Activated T-helper 9 cell treated with anti-CD3 and anti-CD28 coated beads, Interleukin-2, amount 50 U/mL, for 16 hours (primary cell): ENCODE measurements at places on chromosomes 6 and 20.

DNA sequence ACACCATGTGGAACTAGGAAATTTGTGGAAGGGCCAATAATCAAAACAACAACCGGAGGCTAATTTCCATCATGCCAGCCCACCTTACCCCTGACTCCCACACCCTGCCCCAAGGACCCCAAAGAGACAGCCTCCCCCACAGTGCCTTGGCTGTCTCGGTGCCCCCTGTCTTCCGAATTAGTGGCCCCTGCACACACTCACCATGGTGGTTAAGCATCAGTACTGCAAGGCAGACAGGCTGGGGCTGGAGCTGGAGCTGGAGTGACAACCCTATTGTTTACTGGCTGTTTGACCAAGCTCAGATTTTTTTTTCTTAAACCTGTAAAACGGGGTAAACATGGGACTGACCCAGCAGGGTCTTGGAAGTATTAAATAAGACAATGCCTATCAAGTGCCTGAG, 238.0 kb downstream of the TFAP2C start:
- no peak for DNase-seq

DNA sequence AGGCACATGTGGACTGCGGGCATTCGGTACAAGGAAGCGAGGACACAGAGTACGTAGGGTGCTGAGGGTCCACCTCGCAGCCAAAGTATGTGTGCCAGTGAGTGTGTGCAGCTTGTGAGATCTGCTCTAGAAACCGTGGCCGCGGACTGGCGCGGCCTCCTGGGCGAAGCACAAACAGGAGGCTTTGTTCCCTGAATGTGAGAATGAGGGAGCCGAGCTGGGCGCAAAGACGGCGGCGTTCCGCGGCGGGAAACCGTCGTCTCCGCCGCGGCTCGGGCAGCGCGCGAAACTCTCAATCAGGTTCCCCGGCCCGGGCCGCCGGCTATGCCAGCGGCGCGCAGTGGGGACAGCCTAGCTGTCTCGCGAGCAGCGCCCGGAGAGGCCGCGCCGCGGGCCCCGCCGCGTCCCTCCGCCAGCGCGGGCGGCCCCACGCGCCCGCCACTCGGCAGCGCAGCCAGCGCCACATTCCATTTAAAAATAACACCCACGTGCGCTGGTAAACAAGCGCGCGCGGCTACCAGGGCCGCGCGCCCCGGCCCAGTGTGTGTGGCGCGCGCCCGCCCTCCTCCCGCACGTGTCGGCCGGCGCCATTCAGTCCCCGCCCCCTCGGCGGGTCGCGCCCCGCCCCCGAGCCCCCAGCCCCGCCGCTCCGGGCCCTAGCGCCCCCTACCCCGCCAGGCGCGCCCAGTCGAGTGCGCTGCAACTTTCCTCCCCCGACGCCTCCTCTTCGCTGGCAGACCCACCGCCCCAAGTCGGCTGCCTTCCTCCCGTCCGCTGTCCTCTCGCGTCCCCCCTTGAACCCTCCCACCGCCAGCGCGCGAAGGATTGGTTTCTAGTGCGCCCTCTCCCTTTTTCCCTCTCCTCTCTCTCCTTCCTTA, 3.0 kb upstream of the FOXO3 start:
- peak; percentile 74 for DNase-seq

DNA sequence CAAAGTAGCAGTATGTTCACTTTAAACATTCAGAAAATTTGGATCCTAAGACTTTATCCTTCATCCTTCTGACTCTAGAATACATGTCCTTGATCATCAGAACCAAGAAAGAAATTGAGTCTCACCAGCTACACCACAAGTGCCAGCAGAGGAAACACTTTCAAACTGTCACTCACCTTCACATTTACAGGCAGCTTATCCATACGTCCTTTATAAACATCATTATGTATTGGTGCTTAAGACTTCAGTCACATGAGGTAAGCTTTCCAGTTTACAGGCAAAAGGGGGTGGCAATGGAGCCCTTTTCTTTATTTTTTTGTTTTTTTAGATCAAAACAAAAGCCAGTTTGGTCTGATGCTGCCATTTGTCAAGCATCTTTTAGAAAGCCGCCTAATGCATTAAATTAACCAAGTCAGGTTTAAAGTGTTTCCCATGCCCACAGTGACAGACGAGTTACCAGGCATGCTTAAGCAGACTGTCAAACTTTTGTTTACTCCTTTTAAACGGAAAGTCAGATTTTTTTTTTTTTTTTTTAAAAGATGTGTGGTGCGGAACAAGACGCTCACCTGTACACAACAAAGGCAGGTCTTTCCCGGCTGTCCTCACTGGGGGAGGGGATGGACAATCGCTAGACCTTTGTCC, 952 bp upstream of the BRPF3 start:
- DNase-seq: no peak

GRCh38 chr6:107539409-107539808, 49.5 kb downstream of the SOBP start:
- DNase-seq: no peak

- DNase-seq: no peak
Observed at GRCh38 chr20:48843057-48843806, 15.4 kb upstream of the PREX1 start.

DNA sequence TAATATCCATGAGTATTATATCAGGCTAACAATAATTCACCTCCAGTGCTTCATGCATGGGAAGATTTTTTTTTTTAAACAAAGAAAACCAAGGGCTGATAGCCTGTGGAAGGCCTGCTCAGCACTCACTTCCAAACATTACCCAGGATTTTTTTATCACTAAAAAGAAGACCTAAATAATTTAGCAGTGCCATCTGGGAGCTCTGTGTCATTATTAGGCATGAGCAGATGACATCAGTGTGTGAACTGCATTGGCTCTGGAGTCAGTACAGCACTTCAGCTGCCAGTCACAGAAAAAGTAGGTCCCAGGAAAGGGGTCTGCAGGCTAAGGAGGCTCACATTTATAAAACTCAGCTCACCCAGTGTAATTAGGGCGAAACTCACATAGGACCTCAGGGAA, 94.8 kb downstream of the COL21A1 start:
- DNase-seq: no peak

DNA sequence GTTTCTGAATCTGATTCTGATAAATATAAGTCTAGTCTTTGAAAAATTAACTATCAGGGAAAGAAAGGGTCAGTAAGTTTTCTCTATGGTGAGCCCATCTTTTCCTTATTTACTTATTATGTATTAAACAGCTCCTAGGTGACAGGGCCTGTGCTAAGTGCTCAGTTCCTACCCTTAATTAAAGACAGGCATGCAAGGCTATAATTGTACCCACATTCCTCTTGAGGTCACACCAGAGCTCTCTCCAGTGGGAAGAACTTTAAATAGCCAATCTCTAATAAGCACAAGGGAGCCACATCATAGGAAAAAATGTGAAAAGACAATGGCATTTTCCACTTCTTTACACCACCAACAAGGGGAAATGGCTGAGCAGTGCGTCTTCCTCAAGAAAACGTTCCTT, 421.8 kb upstream of the SLC35B3 start:
- no peak for DNase-seq

- no peak for DNase-seq
Observed at GRCh38 chr20:19348582-19348981, 136.1 kb downstream of the SLC24A3 start.

- no peak for DNase-seq
Observed at GRCh38 chr6:69813508-69813907, 16.7 kb upstream of the LMBRD1 start.

DNA sequence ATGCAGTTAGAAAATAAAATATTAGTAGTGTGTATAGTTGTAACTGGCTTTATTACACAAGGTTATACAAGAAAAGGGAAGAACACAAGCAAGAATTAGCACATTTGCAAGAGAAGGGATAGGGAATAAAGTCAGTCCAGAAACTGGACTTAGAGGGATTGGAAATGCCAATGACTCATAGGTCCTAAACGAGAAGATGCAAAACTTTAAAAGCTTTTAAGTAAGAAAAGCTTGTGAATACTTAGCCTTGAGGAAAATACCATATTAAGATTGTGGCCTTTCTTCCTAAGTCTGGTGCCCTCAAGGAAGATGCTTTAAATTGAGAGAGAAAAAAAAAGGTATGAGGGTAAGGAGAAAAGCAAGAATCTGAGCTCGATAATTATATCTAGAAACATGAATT, 102.3 kb upstream of the MCHR2 start:
- no peak for DNase-seq
